ENCODE measurements at places on chromosomes 3 and 15.

- no peak for DNase-seq
Observed at GRCh38 chr15:71945012-71945411, 134.7 kb downstream of the NR2E3 start.

DNA sequence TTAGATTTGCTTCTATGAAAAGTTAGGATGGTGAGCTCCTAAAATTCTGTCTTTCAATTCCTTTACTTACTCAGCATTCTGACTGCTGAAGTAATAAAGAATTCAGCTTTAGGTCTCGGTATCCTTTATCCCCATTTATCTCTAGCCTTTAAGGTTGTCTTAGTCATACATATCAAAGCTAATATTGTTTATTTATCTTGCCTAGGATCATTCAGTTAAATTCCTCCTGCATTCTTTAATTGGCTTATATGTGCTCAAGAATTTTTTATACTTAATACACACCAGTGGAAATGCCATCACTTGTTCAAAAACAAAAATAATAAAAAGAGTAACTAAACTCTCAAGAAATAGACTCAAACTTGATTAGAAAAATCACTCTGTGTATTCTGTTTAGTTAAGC is 507.0 kb downstream of the ZPLD1 start:
- no peak for DNase-seq

DNA sequence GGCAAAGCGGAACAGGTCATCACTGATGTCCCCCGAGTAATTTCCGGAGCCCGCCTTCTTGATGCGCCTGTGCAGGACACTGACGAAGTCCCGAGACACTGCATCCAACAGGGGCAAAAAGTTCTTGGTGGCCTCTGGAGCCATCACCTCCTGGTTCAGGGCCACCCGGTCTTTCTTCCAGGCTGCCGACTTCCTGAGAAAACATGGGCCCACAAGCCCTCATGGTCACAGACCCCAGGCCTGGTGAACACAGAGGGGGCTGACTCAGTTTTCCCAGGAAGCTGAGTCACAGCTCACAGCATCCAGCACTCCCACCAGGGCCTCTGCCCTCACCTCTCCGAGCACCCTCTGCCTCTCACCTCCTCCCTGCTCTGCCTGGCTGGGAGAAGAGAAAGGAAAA is 22.4 kb downstream of the CYP11A1 start:
- no peak for DNase-seq

DNA sequence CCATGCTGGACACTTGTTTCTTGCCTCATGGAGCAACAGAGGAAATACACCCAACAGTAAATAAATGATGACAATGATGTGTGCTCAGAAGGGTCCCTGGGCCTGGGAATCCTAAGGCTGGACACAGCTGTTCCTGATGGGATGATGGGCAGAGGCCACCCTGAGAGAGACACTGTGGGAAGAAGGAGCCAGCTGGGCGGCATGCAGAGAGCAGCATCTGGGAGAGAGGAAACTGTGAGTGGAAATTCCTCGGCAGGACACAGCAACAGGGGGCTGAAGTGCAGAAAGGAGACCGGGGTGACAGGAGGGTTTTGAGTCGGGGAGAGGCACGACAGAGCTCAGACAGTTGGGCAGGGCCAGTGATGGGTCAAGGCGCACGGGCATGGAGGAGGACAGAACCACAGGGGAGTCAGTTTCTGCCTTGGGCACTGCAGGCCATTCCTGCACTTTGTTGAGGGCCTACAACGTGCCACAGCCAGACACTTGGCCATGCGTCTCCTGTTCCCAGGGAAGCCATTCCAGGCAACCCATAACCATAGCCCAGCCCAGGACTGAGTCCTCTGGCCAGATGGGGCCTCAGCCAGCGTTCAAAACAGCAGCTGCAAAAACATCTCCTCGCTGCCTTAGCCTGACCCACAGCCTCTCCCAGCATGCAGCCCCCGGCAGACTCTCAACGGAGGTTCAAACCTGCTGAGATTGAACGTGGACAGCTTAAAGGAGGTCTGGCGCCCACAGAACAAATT is 36.7 kb upstream of the SLC6A1 start:
- no peak for DNase-seq

GRCh38 chr3:174116421-174116820 is 718.9 kb downstream of the NLGN1 start:
- no peak for DNase-seq

DNA sequence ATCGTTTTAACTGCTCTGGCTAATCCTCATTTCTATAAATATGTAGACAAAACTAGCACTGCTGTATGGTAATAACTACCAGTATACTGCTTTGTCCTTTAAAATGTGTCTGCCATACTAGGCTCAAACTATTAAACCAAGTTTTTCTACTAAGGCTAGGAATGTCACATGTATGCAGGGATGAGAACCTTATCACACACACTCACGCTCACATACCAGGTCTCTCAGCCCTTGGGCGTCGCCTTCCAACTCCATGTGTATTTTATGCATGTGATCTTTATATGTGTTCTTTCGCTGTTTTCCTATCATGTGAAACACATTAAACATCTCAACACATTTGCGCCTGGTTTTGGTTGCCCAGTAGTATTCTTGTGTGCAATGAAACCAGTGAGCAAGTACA is 32.6 kb downstream of the ATP2C1 start:
- DNase-seq, result no peak

- DNase-seq, result no peak
Observed at GRCh38 chr15:41939986-41940385, 32.4 kb downstream of the EHD4 start.

DNA sequence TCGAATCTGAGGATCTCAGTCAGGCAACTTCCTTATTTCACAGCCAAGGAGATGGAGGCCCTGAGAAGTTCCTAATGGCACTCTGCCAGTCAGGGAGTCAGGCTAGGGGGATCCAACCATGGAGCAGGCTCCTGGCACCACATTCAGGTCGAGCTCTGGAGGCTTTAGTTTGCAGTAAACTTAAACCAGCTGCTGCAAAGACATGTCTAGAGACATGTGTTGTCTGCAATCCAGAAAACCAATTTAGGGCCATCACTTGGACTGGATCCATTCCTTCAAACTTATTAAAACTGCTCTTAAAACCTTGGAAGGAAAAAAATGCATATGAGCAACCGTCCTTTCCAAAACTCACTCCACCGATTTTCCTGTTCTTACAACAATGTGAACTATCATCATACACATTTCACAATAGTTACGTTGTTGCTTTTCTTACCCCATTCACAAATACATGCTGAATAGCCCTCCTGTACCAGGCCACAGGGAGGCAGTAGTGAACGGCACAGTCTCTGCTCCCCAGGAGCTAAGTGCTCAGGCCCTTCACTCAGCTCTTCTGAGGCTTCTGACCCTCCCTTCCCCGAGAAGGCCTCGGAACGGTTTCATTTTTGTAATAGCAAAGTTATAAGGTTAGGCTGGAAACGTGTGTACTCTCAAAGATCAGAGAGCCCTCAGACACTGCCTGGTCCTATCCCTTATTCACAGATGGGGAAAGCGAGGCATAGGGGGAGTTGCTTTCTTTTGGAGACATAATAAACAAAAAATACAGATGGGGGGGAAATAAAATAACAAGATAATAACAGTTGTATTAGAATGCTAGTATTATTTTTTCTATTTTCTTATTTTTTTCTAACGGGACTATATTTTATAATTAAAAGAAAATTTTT is 20.1 kb downstream of the RFT1 start:
- no peak for DNase-seq

GRCh38 chr3:10305331-10305902 is 12.7 kb upstream of the GHRL start:
- no peak for DNase-seq

- DNase-seq, result no peak
Observed at GRCh38 chr3:5201536-5201935, 14.0 kb downstream of the EDEM1 start.

GRCh38 chr3:27311400-27311799 is 57.8 kb downstream of the NEK10 start:
- no peak for DNase-seq

GRCh38 chr15:33016405-33017024 is 178.0 kb downstream of the FMN1 start:
- DNase-seq, result no peak

DNA sequence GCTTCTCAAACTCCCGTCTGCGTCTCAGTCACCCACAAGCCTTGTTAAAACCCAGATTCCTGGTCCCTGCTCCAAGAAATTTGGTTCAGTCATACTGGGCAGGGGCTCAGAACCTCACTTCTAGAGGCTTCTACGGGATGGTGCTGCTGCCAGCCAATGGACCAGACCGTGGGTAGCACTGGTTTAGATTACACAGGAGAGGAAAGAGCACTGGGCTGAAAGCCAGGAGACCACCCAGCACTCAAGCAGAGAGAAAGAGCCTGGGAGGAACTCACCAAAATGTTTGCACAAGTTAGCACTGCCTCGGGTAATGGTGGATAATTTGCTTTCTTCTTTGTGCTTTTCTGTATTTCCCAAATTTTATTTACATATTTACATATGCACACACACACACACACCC is 46.9 kb upstream of the MUC13 start:
- no peak for DNase-seq

DNA sequence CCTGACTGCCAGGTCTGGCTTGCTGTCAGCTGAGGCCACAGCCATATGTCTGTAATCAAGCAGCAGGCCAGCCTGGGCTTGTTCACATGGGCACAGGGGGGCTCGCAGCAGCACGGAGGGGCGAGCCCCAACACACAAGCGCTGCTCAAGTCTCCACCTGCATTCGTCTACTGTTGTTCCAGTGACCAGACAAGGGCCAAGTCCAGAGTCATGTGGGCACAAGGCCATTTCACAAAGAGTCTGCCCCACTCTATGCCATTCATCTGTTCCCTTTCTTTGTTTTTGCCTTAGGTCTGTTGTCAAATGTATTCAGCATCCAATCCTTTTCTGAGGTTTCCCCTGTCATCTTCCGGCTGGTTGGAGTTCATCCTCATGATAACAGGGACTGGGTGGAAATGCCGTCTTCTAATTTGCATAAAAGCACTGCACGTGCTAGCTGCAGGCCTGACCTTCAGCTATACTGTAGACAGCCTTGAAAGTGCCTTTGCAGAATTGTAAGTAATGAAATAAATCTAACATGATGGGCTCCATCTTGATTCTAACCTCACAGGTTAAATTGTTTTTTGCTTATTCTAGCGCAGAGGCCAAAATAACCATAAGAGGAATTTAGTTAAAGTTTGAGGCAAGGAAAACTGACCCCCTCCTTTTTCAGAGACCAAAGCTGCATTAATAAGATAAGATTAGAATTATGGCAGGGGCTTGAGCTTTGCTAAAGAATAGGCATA is 28.6 kb upstream of the KBTBD12 start:
- DNase-seq, result no peak

- no peak for DNase-seq
Observed at GRCh38 chr3:58719684-58720083, 53.1 kb upstream of the FAM3D start.

DNA sequence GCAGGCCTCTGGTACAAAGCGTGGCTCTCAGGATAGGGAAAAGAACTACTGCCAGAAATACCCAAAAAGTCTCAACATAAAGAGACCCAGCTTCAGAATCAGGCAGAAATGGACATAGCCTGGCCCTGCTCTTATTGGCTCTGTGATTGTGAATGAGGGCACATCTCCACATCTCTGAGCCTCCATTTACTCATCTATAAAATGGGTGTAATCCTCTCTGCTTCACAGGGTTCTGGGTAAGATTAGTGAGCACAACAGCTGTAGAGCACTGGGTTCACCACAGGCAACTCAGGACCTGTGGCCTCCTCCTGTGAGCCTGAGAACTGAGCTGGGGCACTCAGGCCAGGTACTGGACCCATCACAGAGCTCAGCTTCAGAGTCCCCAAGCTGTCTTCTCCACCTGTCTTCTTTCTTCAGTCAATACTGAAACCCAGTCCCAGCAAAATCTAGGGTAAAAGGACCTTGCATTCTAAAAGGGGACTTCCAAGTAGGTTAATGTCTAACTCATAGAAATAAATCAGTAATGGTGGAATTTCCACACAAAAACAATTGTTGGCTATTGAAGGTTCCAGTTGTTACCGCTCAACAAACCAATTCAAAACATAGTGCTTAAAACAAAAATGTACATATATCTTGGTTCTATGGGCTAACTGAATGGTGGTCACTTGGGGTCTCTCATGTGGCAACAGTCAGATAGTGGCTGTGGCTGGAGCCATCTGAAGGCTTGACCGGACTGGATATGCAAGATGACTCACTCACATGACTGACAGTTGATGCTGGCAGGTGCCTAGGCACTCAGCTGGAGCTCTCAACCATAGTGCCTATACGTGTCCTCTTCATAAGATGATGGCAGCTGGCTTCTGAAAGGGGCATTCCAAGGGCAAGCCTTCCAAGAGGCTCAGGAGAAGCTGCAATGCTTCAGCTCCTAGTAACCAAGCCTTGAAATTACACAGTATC is 47.3 kb downstream of the TRIM42 start:
- no peak for DNase-seq

DNA sequence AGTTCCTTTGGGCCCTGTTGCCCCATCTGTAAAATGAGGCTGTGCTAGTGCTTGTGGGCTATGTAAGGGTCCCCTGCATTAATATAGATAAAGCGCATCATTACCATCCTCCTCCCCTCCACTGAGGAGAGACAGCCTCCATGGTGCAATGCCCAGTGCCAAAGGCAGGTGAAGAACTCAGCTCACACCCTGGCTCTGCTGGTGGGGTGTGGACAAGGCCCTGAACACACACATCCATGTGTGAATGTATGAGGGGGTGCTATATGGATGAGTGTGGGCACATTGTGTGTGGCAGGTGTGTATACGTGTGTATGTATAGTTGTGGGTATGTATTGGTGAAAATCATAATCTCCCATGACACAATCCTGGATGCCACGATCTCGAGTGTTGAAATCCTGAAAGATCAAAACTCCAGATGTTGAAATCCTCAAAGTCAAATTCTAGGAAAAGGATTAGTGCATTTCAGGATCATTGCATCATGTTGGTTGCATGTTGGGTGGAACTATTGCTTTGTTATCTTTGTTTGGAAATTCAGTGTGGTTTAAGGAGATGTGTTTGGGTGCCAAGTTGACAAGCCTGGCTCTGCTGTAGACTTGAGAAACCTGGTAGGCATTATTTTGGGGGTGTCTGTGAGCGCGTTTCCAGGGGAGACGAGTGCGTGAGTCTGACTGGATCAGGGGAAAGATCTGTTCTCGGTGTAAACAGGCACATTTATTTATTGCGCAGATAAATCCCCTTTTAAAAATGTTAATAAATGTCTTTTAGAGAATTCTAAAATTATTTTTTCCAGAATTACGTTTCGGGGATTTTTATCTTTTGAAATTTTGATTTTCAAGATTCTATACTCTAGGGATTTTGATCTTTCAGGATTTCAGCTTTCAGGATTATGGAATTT is 42.0 kb upstream of the SEC61A1 start:
- DNase-seq, result no peak

All from activated CD8-positive, alpha-beta memory T cell treated with anti-CD3 and anti-CD28 coated beads, Interleukin-2, amount 50 U/mL, for 4 hours (primary cell).